ENCODE measurements at places on chromosomes 7 and 10. TPM values are rescaled to one million over a fixed set of nuclear protein-coding genes. Genes with fewer than 3 reads are reported as not detected.

The EBLN1 gene
- not detected for total RNA-seq

The PTPRZ1 gene
- not detected for total RNA-seq

The TMEM26 gene
- under 0.01 TPM for total RNA-seq

The LIPN gene
- not detected for total RNA-seq

The AMZ1 gene
- not detected for total RNA-seq

The POU6F2 gene
- total RNA-seq, result not detected

The IGF2BP3 gene
- total RNA-seq, result 128 TPM

The IQUB gene
- 0.38 TPM for total RNA-seq

The ZNF467 gene
- total RNA-seq, result 9.5 TPM

The TMEM229A gene
- total RNA-seq, result not detected

The EBF3 gene
- total RNA-seq, result 22.2 TPM

The PRSS37 gene
- not detected for total RNA-seq

The CHN2 gene
- total RNA-seq, result 1.6 TPM

The CLRN3 gene
- total RNA-seq, result not detected

The THSD7A gene
- total RNA-seq, result 36.6 TPM

The GRB10 gene
- total RNA-seq, result 126 TPM

The PDIA4 gene
- total RNA-seq, result 379 TPM

The C10orf143 gene
- total RNA-seq, result 1.6 TPM

The ENTPD1 gene
- 40.5 TPM for total RNA-seq

The RNF133 gene
- 0.98 TPM for total RNA-seq

The ZC3HAV1 gene
- 58.1 TPM for total RNA-seq

The C10orf67 gene
- not detected for total RNA-seq

The TCAF2 gene
- total RNA-seq, result 17.3 TPM

The C1QL3 gene
- total RNA-seq, result 0.48 TPM

The TACC2 gene
- total RNA-seq, result 18.5 TPM

The BLNK gene
- total RNA-seq, result not detected

The GNAT3 gene
- not detected for total RNA-seq

The COL28A1 gene
- total RNA-seq, result not detected

The CD36 gene
- 4.9 TPM for total RNA-seq

The KNDC1 gene
- total RNA-seq, result not detected

The DPP6 gene
- total RNA-seq, result not detected

The FZD8 gene
- 36.8 TPM for total RNA-seq
